Prostate gland (tissue), 2 donors: ENCODE measurements at places on chromosomes 3 and 15. TPM values are rescaled to one million over a fixed set of nuclear protein-coding genes. Genes with fewer than 3 reads are reported as not detected.

DNA sequence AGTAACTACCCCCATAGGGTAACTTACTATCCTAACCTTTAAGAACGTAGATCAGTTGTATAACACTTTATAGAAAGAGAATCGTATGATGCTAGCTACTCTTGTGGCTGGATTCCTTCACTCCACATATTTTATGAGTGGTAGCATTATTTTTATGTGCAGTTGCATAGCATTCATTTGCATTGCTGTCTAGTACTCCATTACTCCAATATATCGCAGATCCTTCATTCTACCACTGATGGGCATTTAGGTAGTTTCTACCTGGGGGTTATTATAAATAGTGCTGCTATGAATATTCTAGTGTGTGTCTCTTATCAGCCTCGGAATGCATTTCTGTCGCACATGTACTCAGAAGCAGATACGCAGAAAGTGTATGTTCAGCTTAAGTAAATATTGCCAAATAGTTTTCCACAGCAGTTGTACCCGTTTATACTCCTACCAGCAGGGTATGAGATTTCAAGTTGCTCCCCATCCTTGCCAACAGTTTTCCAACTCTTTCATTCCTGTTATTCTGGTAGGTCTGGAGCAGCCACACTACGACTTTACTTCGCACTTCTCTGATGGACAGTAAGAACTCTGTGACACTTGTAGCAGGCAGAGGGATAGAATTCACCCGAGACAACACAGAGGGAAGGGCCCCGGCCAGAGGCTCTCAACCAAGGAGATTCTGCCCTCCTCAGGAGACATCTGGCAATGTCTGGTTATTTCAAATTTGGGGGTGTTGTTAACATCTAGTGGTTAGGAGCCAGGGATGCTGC lies 9.8 kb upstream of the VGLL4 start:
- DNase-seq = peak; percentile 60

Gene TMC3
- 0.14 TPM for total RNA-seq

- DNase-seq = no peak
Observed at GRCh38 chr3:60555686-60556354, 695.4 kb downstream of the FHIT start.

GRCh38 chr3:39398700-39399099 lies 7.8 kb upstream of the RPSA start:
- DNase-seq = no peak

Gene CPN2
- total RNA-seq = 1.3 TPM

- no peak for DNase-seq
Observed at GRCh38 chr15:72857331-72858063, 73.9 kb upstream of the ADPGK start.

DNA sequence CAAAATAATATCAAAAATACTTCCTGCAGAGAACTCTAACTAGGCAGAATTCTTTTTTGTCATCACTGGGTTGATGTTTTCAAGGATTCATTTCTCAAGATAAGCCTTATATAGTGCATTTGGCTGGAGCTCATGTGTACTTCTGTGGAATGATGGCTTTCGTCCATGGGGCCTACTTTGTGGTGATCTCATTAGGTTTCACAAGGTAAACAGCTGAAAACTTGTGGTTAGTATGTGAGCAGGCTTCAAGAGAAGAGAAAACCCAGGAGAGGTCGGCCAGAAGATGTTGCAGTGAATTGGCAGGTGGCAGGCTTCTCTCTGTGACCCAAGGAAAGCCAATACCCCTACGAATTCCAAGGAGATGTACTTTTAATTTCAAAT lies 121.4 kb upstream of the PHLDB2 start:
- DNase-seq = peak; percentile 88

- DNase-seq = no peak
Observed at GRCh38 chr15:84949043-84949442, 32.6 kb upstream of the PDE8A start.

DNA sequence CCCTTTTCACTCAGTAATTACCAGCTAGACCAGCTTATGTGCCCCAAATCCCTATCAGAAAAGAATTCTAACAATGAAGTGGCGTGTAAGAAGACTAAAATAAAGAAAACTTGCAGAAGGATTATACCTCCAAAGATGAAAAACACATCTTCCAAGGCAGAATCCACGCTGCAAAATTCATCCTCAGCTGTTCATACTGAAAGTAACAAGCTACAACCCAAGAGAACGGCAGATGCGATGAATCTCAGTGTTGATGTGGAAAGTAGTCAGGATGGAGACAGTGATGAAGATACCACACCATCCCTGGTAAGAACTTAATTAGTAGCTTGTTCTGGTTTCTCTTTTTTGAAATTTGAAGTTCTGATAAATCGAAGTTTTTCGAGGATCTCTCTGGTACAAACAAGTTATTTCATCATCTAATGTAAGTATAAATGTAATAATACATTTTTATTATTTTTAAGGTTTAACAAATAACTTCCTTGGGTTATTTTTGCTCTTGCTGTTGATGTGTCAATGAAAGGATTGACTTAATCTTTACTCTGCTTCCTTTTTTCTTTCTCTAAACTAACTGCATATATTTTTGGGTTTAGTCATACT lies 1.4 kb downstream of the WDR76 start:
- DNase-seq = no peak

DNA sequence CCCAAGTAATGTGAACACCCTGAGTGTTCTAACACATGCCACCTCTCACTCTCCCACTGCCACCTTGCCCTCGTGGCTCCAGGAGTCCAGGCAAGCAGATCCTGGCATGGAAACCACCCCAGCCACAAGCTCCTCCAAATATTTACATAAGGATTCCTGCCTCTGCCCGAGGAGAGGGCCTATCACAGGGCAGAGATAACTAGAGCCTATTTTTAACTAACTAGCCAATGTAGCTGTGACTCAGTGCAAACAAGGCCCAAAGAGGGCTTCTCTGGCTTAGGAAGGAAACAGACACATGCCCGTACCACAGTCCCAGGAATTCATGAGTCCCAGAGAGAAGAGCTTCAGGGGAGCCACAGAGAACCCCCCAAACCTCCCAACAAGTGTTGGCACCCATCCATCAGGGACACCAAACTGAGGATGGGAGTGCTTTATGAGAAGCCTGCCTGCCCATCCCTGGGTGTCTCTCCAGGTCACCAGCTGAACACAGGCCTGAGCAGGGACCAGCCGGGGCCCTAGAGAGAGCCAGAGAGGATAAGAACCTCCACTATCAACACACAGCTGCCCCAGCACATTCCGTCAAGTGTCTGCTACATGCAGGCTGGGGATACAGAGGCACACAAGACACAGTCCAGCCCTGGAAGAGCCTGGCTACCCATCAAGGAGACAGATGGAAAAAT lies 9.2 kb downstream of the FYCO1 start:
- peak; percentile 78 for DNase-seq
